ENCODE measurements at places on chromosomes 3 and 15.
A peak's percentile ranks its signal among the peaks of the same experiment; 100 is the strongest.

DNA sequence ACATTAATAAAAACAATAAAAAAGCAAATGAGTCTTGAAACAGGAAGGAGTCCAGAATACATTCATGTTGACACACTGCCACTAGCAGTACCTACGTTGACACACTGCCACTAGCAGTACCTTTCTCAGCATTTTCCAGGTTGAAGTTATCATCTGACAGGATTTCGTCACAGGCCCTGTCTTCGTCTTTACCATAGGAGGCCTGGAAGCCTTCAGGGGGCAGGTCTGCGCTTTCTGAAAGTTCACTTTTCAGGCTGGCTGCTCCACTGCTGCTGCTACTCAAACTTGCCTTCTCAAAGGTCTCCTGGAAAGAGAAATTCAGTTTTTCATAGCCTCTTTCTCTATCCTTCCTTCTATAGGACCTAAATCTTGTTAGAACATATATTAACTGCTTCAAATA lies 194.7 kb downstream of the NEK10 start:
- DNase-seq, result no peak

DNA sequence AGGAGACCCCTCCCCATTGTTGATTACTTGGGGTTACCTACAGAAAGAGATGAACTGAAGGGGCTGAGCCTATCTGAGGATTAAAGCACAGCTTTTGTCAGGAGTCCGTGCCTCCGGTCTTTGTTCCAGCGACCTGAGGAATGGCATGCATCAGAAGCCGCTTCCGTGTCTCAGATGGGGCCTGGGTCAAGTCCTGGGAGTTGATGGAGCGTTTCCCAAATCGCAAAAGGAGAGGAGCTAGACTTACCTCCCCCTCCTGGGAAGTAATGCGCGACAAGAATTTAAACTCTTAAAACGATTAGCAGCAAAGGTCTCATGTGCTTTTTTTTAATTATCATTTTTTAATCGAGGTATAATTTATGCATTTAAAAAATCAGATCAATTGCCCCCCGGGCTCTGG lies 983 bp upstream of the ALDH1A3 start:
- DNase-seq, result no peak

DNA sequence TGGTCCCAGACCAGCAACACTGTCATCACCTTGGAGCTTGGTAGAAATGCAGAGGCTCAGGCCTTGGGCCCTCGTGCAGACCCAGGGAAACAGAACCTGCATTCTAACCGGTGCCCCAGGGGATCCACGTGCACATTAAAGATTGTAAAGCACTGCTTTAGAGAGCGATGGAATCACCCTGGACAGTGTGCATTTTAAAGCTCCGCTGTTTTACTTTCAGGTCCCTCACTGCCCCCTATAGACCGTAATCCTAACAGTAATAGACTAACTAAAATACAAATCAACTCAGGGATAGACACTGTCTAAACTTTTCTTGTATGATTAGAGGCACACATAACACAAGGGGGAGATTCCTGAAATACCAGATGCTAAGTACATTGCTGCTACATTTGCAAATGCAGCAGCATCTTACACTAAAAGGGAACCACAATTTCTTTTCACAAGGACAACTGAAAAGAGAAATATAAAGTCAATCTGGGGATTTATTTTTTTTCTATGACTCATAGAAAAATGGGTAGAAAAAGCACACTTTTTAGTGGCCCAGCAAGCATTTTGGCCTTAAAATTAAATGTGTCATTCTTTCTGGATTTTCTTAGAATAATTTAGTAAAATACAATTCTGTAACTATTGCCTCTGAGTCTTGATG lies 10.5 kb upstream of the SH3GL3 start:
- DNase-seq, result peak; percentile 78

- peak; percentile 24 for DNase-seq
Observed at GRCh38 chr3:159130108-159130507, 328.3 kb downstream of the MFSD1 start.

DNA sequence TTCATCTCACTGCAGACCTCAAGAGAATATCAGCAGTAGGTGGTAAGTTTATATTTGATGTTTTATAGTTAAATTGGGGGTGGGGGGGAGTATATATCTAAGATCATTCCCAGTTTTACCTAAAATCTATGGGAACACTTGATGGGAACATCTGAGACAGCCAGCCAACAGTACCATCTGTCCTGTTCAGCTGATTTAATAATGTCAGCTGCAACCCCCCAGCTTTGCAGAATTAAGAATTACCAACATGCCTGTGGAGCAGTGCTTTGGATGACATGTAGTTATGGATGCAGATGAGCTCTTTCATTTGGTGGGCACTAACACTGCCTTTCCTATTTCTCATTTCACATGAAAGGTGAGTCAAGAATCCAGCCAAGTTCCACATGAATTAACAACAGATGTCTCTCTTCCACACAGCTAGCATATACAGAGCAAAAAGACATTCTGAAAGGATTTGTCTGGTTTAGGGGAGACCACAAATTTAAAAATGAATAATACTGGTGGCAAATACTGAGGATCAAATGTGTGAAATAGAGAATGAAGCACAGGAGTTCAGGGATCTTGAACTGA lies 76.2 kb downstream of the SETD5 start:
- no peak for DNase-seq

DNA sequence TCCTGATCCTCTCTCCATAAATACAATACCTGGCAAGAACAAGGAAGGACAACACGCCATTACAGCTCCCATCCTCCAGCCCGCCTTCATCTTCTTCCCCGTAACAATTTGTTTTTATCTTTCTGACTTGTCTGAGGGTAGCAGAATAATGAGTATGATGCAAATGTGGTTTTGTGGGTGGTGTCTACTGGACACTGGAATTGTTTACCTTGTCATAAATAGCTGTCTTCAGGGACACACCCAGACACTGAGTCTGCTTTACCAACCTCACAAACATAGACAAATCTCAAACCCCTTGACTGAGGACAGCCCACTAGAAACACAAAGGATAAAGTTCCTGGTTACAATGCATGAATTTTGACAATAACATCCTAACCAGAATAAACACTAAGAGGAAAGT lies 13.4 kb downstream of the WDR72 start:
- no peak for DNase-seq

- no peak for DNase-seq
Observed at GRCh38 chr15:92719021-92719420, 63.4 kb upstream of the FAM174B start.

GRCh38 chr15:65006876-65007275 lies 17.2 kb upstream of the SPG21 start:
- DNase-seq, result no peak

GRCh38 chr3:22959593-22959992 lies 243.5 kb upstream of the UBE2E2 start:
- peak; percentile 15 for DNase-seq

DNA sequence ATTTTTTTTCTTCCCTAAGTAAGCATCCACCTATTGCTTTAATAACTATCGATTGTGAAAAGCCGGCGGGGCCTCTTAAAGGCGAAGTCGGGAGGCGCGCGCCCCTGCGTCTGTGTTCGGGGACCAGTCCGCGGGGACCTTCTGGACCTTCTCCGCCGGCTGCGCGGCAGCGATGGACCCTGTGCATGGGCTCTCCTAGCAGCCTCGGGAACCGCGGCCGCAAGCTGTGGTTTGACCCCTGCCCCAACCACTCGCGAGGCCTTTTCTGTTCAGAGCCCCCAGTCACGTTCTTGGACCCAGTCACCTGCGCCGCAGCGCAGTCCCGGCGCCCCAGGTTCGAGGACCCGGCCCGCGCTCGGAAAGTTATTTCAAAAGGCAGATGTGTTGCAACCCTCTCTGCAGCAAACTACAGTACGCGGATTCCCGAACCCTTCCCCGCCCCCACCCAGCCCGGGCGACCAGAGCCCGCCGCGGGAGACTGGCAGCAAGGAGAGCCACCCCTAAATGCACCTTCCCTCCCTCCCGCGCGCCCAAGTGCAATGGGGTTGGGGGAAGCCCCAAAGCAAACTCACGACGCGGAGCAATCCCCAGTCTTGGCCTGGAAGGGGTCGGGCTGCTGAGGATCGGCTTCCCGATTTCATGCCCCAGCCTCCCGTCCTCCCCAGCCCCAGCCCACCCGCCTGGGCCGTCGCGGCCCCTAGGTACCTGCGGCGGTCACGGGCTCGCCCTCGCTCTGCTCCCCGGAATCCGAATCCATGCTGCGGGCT lies 684 bp downstream of the TNFAIP8L3 start:
- no peak for DNase-seq

DNA sequence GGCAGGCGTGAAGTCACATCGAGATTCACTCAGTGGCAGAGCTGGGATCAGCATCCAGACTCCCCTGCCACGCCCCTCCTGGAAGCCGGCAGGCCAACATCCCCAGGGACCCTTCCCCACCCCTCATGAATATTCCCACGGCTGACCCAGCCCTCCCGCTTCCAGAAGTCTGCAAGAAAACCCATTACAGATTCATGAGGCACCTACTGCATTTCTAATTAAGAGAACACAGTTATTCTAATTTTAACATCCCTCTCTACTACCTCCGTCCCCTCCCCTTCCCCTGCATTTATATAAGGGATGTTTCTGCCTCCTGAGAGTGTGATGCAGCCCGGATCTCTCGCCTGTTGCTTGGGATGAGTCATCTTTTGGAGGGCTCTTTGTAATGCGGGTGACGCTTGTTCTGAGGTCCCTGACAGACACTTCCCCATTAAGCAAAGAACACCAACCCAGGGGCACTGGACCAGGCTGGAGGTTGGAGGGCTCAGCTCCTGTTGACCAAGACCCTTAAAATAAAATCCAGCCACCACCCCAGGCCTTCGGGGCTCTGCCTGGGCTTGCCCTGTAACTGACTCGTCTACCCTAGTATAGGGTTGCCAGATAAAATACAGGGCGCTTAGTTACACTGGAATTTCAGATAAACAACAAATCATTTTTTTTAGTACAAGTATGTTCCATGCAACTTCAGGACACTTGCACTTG lies 118.7 kb downstream of the NUP210 start:
- DNase-seq, result no peak

DNA sequence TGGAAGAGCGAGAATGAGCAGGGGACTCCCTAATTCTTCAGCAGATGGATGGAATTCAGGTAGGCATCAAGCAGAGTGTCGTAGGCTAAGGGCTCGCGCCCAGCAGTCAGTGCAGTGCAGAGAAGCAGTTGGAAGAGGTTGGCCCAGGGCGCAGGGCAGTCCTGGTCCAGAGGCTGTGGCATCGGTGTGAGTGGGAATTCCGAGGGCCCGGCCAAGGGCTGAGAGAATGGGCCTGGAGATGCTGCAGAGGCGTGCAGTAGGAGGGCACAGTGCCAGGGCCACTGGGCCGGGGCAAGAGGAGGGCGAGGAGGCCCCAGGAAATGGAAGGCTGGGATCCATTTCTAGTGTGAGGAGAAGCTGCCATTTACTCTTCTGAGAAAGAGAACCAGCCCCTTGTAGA lies 74.4 kb downstream of the AAGAB start:
- DNase-seq, result no peak

DNA sequence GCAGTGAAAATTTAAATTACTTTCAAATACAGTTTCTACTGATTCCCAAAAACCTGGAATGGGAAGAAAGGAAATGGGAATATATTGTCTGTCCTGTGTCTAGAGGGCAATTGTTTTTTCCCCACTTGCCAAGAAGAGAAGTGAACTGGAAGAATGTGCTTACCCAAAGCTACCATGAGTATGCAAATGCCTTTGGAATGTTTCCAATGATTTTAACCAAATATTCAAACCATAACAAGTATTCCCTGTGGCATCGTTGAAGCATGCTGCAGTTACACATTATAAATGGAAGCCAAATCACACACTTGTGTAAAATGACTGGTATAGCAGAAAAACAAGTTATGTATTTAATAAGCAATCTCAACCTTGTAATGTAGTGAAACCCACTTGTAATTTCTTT lies 368.2 kb downstream of the GBE1 start:
- no peak for DNase-seq

DNA sequence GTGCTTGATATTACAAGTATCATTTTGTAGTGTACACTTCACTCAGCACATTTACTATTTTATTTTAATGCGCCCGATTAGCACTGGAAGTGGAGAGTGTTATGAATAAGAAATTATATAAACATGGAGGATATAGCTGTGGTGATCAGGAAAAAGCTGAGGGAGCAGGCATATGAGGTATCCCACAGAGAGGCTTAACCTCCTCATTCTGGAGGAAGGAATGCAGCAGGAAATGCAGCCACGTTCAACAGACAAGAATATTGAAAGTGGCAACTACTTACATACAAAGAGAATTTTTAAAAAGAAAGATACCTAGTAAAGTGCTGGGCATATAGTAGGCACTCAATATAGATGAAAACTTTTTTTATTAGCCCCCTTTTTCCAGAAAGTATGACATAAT lies 166.0 kb upstream of the SATB1 start:
- DNase-seq, result no peak

GRCh38 chr3:46085421-46086082 lies 58.3 kb upstream of the XCR1 start:
- DNase-seq, result no peak

GRCh38 chr3:164340273-164340672 lies 738.0 kb downstream of the SI start:
- DNase-seq, result no peak

DNA sequence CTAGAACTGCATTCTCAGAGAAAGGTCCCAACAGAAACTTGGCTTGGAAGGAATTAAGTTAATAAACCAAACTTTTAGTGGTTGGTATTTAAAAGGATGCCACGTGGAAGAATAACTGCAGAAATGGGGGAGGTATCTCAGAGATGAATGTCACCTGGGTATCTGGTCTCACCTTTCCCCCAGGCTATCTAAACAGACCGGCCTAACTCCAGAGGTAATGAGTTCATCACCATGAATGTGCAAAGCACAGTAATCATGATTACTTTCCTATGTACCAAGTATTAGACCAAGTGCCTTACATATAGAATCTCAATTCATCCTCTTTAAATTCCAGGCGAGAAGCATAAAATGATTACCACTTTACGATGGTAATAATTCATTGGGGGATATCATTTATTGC lies 80.8 kb downstream of the FBN1 start:
- no peak for DNase-seq
